ENCODE measurements at places on chromosomes 2 and 18. TPM values are rescaled to one million over a fixed set of nuclear protein-coding genes. Genes with fewer than 3 reads are reported as not detected.
A peak's percentile ranks its signal among the peaks of the same experiment; 100 is the strongest.

SLC9A4 gene
- total RNA-seq, result not detected

ACVR1C gene
- 4.7 TPM for total RNA-seq

C1QL2 gene
- total RNA-seq, result not detected

CRYGC gene
- total RNA-seq, result not detected

UGT1A8 gene
- not detected for total RNA-seq

UGT1A6 gene
- total RNA-seq, result not detected

FBXO48 gene
- total RNA-seq, result 5.6 TPM

KCNG2 gene
- not detected for total RNA-seq

SLC40A1 gene
- 18.4 TPM for total RNA-seq

PRSS56 gene
- not detected for total RNA-seq

NDUFS1 gene
- 69.9 TPM for total RNA-seq

RAB1A gene
- total RNA-seq, result 51.4 TPM

ANKRD30B gene
- not detected for total RNA-seq

ATP6V1C2 gene
- total RNA-seq, result not detected

- no peak for DNase-seq
These were observed 58.7 kb upstream of the ACTR3 start for GRCh38 chr2:113831161-113831560.

DNA sequence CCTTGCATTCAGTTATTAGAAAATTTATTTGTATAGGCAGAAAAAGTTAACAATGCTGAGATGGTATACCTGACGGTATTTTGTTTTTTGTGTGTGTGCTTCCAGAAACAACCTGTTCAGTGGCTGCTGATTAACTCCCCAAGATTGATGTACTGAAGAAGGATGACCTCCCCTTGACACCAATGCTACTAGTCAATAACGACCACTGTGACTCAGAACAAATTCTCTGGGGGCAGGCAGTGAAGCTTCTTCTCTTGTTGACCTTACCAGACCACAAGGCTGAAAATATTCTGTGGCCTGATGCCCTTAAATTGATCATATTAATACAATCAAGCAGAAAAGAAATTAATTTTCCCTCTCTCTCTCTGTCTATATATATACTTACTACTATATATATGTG lies 1182.9 kb upstream of the CRIM1 start:
- no peak for DNase-seq

GRCh38 chr2:85330839-85331636 lies 3.2 kb upstream of the TGOLN2 start:
- DNase-seq, result no peak

GRCh38 chr2:40877734-40878288 lies 425.9 kb upstream of the SLC8A1 start:
- DNase-seq, result no peak

DNA sequence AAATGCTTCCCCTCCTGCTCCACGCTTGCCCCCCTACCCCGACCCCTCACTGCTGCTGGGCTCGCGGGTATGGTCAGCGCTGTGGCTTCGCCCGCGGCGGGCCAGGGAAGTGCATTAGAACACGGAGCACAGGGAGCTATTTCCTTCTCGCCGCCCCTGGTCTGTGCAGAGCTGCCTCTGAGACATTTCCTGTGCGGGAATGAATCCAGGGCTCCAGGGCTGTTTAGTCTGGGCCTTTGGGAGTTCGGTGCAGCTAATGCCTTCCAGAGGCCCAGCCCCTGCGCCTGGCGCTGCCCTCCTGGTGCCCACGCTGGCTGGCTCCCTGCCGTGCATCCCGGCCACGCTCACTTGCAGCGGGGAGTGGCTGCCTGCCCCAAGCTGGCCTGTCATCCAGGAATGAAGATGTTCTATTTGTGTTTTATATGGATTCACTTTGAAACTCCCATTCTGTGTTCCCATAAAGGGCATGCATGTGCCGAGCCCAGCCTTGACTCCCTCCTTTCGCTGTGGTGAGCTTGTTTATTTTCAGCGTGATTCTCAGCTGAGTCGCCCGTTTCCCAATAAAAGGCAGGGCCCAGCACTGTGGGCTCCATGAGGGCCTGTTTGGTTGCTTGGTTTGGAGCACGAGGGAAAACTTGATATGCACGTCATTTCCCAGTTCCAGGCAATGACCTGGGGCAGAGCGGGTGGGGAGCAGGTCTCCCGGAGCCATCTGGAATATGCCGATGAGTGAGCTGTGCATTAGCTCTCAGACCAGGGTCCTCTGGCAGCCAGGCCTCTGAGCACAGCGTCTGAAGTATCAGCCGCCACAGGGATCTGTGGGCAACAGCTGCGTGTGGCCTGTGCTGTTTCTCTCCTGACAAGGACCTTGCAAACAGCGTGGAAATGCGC lies 42.7 kb downstream of the SH3RF3 start:
- no peak for DNase-seq

- DNase-seq, result peak; percentile 48
These were observed 215.1 kb upstream of the TRIB2 start for GRCh38 chr2:12501469-12502158.

- DNase-seq, result no peak
These were observed 98.9 kb upstream of the ITGB6 start for GRCh38 chr2:160298960-160299359.

GRCh38 chr18:10065296-10065695 lies 151.5 kb downstream of the VAPA start:
- DNase-seq, result no peak

- DNase-seq, result no peak
These were observed 109.2 kb upstream of the GPC1 start for GRCh38 chr2:240326246-240326645.

- no peak for DNase-seq
These were observed 82.9 kb downstream of the CRIM1 start for GRCh38 chr2:36438449-36438977.

- DNase-seq, result no peak
These were observed 20.2 kb downstream of the USP37 start for GRCh38 chr2:218547978-218548377.

- DNase-seq, result no peak
These were observed 131.8 kb downstream of the KCNH7 start for GRCh38 chr2:162706770-162707169.

- no peak for DNase-seq
These were observed 19.6 kb upstream of the RPIA start for GRCh38 chr2:88671786-88672427.

GRCh38 chr18:58311390-58311789 lies 267.4 kb downstream of the NEDD4L start:
- no peak for DNase-seq

DNA sequence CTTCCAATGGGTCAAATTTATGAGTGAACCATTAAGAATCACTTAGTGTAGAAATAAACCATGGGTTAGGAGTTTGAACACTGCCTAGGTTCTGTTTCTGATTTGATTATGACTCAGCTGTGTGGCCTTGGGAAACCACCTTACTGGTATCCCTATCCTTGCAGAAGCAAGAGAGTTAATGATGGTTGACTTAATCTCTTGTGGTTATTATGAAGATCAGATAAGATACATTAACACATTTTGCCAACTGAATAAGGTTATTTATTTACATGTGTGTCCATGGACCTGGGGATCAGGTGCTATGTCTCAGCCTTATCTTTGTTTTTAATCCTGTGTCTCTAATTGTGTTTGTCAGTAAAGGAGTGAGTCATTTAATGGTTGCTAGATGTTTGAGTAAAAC lies 5.4 kb upstream of the KCNJ13 start:
- DNase-seq, result no peak

DNA sequence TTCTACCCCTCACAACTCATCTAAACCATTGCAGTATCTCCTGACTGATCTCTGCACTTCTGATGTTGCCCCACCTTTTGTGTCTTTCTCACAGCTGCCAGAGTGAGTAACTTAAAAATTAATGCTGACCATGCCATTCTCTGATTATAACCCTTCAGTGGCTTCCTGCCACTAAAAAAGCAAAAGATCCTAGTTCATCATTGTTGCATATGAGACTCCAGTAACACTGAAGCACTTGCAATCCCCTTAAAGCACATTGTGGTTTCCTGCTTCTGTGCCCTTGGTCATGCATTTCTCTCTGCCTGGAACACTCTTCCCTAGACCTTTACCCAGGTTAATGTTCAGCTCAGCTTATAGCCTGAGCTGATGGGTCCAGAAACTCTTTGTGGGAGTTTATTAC lies 95.1 kb upstream of the WDSUB1 start:
- DNase-seq, result no peak

GRCh38 chr2:129619471-129619870 lies 360.0 kb upstream of the RAB6C start:
- DNase-seq, result no peak

GRCh38 chr2:42923580-42924417 lies 131.4 kb upstream of the HAAO start:
- no peak for DNase-seq

- no peak for DNase-seq
These were observed 86.3 kb downstream of the ALPK2 start for GRCh38 chr18:58542426-58543159.

- DNase-seq, result no peak
These were observed 31.8 kb upstream of the LYPD1 start for GRCh38 chr2:132701810-132702209.

- no peak for DNase-seq
These were observed 138.2 kb downstream of the HDAC4 start for GRCh38 chr2:239262484-239263230.

- DNase-seq, result no peak
These were observed 100.2 kb upstream of the CDC42EP3 start for GRCh38 chr2:37771600-37772088.

- no peak for DNase-seq
These were observed 209.8 kb downstream of the BCL2 start for GRCh38 chr18:63109802-63110201.

DNA sequence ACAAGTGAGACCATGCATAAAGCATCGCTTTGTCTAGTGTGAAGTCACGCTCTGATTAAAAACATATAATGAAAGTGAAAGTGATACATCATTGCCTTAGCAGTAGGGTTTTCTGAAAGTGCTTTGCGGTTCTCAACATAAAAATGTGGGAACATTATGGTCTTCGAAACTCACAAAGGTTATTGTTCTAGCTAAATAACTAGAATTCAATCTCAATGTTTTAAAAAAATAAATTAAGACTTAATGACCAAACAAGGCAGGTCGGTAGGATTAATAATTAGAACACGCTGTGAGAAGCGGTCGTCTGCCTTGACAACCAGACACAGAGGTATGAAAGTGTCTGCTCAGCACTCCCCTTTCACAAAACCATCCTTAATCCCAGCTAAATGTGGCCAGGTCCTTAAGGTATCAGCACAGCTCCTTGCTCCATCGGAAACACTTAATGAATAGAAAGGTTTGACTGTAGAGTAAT lies 42.2 kb downstream of the KLHL14 start:
- peak; percentile 2 for DNase-seq

- DNase-seq, result no peak
These were observed 49.3 kb downstream of the USP37 start for GRCh38 chr2:218518876-218519275.

DNA sequence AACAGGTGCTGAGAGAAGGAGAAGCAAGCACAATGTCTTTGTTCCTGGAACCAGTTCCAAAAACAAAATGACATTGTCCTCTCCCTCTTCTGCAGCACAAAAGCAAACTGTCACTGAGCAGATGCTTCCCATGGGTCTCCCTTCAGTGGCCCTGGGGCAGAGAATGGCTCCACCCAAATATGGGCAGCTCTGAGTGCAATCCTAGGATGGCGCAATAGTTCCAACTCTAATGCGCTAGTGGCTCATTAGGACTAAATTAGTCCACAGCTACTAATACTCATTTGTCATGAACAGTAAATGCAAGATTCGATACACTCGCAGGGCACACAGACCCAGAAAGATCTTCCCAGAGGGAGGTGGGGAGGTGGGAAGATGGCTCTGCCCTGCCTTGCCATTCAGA lies 205.2 kb upstream of the CHAC2 start:
- no peak for DNase-seq

GRCh38 chr2:72012886-72013574 lies 134.6 kb downstream of the CYP26B1 start:
- DNase-seq, result no peak

DNA sequence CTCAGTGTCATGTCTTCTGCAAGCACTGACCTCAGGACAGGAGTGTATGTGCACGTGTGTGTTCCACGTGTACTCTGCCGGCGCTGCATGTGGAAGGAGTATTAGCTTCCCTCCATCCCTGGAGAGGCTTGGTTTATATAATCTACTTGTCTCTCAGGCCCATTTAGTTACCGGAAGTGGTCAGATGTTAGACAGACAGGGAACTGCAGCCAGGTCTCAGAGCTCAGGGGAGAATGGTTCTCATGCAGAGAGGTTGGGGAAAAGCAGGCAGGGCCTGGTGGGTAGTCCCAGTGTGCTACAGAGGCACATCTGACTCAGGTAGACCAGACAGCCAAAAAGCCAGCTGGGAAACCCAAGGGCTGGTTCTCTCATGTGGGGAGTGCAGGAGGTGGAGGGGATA lies 167.9 kb downstream of the CTIF start:
- no peak for DNase-seq

- no peak for DNase-seq
These were observed 236.6 kb downstream of the CYRIA start for GRCh38 chr2:16429002-16429401.

DNA sequence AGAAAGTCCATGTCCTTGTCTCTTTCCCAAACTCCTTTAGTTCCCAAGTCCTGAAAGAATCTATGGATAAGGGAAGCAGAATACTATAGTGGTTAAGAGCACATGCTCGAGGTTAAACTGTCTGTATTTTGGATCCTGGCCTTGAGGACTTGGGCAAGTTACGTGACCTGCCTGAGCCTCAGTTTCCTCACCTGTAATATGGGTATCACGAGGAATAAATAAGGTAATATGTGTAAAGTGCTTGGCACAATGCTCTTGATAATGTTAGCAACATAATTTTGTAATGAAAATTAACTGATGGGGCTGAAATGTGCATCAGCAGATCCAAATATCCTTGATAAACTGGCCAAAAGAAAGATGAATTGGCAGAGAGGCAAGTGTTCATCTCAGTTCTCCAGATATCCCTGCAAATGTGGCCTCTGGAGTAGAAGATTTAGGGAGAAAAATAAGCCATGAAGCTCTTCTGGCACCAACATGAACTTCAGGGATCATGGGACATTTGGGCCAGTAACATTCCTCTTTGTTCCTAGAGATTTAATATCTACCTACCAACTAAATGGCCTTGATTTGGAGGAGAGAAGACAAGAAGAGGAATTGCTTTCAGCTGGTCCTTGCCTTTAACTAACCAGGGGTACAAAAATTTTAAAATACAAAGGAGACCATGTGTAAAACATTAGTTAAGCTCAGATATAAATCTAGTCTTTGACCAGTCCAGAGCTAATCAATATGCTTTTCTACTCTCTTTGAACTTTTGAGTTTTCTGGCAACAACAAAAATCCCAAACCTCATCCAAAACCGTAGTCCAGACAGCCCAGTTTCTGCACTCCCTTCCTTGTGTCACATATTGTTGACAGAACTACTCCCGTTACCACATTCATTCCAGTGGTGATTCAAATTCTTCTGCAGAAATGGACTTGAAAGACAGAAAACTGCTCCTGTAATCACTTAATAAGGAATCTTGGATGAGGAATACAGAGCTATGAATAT lies 52.7 kb upstream of the EML4 start:
- no peak for DNase-seq
